Inflammatory macrophage treated with lipopolysaccharide for 1 hour (primary cell): ENCODE measurements at places on chromosomes 2 and 18.

GRCh38 chr2:231117922-231118613 is 6.8 kb downstream of the HTR2B start:
- DNase-seq = no peak

DNA sequence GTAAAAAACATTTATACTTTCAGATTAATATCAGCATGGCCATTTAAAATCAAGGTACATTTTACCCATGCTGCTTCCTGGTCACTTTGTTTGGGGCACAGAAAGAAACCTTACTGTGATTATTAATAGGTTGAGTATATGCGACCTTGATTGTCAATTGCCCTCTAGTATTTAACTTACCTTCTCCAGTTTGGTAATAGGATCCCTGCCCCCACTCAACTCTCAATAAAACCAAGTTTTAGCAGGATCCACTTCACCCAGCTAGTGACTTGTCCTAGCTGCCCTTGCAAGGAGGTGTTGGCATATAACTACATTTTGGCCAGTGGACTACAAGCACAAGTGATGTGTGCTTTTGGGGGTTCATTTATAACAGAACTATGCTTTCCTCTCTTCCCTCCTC is 34.3 kb downstream of the FANCL start:
- DNase-seq = no peak

DNA sequence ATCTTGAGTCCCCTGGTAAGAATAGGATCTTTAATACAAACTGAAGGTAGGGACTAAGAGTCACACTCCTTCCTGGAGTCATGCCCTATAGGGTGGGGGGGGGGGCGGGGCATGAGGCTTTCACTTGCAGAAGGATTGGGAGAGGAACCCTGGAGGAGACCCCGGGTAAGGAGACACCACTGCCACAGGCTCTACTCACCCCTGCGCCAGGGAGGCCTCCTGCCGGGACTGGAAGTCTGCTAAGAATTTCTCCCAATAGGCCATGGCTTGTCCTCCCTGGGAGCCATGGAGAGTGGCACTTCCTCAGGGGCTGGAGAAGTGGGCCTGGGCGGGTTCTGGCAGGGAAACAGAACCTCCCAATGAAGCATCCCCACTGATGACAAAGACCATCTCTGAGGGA is 645.3 kb upstream of the RAB6C start:
- no peak for DNase-seq

DNA sequence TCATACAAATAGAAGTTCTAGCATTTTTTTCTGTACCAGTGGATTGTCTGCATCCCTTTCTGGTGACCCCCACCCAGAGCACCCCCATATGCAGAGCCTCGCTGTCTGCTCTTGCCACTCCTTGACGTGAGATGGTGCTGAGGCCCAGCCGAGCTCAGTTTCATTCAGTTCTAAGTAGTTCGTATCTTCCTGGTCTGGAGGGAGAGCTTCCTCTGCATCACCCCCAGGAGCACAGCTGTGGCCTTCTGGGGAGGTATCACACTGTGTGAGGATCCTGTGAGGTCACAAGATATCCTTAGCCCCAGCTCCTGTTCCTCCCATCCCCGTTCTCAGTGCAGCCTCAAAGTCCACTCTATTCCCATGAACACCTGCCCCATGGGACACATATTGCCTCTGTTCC is 132.7 kb downstream of the PTGR3 start:
- DNase-seq = no peak

DNA sequence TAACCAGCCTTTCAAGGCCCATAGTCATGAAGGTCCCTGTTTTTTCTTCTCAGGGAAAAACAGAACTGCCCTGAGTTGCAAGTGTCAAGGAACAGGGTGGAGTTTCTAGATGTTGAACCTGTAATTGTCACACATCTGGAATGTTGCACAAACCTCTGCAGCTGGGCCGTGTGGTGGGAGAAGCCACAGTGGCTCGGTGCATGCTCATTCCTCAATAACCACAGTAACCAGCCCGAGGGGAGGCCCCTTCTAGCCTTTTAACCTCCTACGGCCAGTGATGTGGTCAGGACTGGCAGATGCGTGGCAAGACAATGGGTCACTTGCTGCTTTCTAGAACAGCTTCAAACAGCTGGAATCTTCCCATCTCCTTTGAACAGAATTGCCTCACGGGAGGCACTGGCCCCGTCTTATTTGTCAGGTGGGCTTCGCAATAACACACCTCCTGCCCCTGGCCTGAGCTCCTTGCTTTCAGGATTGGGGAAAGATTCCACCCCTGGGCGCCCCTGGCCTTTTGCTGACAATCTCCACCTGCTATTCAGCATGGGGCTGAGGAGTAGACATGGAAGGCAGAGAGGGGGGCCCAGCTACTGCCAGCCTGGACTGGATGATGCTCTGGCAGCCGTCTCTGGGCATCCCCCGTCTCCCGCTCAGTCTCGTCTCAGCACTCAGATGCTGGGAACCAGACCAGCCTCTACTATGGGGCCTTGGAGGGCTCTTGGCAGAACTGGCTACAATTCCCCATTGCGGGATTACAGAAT is 102.9 kb downstream of the KLHL29 start:
- peak; percentile 7 for DNase-seq

- DNase-seq = no peak
Measured at GRCh38 chr2:12089001-12089400, 342.6 kb downstream of the LPIN1 start.

- DNase-seq = no peak
Measured at GRCh38 chr2:57343391-57344006, 703.1 kb upstream of the VRK2 start.

DNA sequence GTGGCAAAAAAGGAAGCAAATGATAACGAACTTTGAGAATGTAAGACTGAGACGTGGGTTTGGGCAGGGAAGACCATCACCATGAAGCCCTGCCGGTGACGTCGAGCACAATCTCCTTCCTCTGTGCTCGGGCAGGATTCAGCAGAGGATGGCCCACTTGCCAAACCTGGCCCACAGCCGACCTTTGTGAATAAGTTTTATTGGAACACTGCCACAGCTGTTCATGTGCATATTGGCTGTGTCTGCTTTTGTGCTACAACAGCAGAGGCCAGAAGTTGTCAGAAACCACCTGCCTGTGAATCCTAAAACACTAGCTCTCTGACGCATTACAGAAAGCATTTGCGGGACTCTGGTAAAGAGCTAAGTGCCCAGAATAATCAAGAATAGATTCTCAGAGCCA is 223.9 kb downstream of the MYT1L start:
- DNase-seq = no peak

GRCh38 chr18:12737243-12737902 is 34.5 kb downstream of the PSMG2 start:
- no peak for DNase-seq

DNA sequence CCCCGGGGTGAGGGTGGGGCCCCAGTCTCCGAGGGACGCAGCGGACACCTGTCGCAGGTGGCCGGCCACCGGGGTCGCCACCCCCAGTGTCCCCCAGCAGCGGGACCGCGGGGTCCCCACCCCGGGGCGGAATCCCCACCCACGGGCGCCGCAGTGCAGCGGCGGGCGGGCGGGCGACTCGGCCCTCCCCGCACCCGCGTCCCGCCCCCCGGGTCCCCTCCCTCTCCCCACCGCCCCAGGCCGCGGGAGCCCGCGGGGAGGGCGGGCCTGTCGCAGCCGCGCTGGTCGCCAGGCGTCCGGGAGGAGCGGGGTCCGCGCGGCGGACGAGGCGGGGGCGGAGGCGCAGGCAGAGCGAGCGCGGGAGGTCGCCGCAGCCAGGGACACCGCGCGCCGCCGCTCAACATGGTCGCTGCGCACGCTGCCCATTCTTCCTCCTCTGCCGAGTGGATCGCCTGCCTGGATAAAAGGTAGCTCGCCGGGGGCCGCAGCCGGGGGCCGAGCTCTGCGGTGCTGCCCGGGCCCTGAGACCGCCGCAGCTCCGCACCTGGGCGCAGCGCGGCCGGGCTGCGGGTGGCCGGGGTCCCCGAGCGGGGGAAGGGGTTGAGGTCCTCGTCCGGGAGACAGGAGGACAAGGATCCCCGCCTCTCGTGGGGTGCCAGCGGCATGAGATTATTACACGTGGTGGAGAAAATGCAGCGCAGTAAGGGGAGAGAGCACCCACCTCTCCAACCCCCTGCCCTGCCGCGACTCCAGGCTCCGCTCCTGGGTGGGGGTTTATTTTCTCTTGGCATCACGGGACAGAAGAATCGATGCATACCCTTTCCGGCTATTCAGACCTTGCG is at the start of gene RAPGEF4:
Gene RAPGEF4, plus strand, starts transcription at position 264 of the 842 bp plus-strand sequence. Its CDS starts 139 bp downstream, at position 403.
- no peak for DNase-seq

DNA sequence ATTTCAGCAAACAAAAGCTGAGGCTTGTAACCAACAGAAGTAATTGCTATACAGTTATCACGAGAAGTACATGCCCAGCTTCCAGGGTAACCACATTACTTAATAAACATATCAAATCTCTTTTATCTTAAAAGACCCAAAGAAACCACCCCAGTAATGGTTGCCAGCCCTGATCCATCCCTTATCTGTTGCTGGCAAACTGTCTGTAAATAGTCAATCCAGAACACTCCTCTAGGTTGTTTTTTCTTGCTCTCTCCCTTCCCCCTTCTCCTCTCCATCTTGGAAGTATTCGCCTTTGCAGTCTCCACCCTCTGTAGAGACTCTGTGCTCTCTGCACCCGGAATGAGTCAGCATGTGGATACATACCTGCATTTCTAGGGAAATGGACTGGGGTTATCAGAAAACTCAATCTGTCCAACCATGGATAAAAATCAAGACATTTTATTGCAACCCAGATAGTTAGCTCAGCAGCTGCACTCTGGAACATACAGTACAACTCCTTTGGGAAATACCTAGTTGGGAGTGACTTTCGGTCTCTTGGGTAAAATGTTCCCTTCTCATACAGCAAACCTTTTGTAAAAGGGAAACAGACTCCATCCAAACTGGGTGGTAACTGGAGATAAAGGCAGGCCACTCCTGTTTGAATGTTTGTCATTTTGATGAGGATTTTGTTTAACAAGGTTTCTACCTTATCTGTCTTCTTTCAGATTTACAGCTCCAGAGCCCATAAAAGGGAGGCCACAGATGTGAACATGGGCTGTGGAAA is 123.5 kb upstream of the FOSL2 start:
- DNase-seq = no peak

GRCh38 chr2:172334988-172335387 is 92.4 kb upstream of the ITGA6 start:
- no peak for DNase-seq

GRCh38 chr18:35695803-35696202 is 114.3 kb downstream of the GALNT1 start:
- DNase-seq = no peak

- no peak for DNase-seq
Measured at GRCh38 chr2:48423376-48423775, 106.6 kb upstream of the STON1 start.

DNA sequence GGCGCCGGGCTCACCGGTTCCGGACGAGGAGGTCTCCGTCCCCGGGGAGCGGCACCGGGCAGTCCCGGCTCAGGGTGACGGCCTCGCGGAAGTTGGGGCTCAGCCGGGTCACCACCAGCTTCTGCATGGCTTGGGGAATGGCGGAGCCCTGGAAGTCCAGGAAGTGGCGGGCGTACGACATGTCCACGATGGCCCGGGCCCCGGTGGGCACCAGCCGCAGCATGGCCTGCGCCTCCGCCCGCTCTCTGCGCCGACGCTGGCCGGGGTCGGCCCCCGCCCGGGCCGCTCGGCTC is 157 bp downstream of the PTGR3 start:
- DNase-seq = peak; percentile 44

- no peak for DNase-seq
Measured at GRCh38 chr2:209091056-209091455, 332.8 kb upstream of the MAP2 start.

- DNase-seq = no peak
Measured at GRCh38 chr2:170339750-170340692, 162.1 kb downstream of the MYO3B start.

DNA sequence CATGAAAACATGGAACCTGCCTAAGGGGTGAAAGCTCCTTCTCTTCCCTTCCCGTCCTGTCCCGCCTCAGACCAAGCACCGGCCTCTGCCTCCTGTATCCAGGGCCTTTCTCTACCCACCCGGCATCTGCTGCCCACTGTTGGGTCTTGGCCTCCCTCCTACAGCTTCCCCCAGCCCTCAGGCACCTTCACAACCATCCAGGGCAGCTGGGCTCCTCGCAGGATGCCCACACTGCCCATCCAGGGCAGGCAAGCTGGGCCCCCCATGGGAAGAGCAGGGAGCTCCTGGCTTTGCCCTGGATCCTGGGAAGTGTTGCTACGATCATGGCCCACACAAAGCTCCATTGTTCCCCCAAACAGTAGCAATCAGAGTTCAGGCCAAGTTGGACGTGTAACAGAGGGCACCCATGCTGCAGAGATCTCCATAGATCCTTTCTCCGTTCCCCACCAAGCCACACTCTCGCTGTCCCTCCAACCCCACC is 206.6 kb downstream of the NDUFA10 start:
- DNase-seq = no peak

DNA sequence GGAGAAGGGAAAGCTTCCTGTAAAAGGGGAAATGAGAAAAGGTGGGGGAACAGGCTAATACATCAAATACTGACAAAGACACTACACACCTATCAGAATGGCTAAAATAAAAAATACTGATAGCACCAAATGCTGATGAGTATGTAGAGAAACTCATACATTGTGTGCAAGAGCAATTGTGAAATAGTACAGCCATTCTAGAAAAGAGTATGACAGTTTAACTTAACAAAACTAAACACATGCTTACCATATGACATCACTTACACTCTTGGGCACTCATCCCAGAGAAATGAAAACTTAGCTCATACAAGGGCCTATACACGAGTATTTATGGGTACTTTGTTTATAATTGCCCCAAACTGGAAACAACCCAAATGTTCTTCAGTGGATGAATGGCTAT is 53.4 kb downstream of the ZNF638 start:
- no peak for DNase-seq

DNA sequence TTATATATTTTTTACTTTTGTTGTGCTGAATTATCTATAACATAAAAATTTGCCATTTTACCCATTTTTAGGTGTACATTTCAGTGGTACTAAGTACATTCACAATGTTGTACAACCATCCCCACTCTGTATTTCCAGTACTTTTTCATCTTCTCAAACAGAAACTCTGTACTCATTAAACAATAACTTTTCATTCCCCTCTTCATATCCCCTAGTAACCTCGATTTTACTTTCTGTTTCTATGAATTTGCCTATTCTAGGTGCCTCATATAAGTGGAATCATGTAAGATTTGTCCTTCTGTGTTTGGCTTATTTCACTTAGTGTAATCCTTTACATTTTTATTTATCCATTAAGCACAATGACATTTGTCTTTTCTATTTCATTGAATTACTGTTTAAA is 51.3 kb downstream of the GTF2A1L start:
- DNase-seq = no peak

GRCh38 chr2:65043001-65043400 is 13.2 kb upstream of the CEP68 start:
- DNase-seq = no peak

GRCh38 chr2:1693723-1694122 is 50.6 kb downstream of the PXDN start:
- DNase-seq = no peak

GRCh38 chr18:24793742-24794141 is 333.3 kb downstream of the HRH4 start:
- DNase-seq = no peak
